ENCODE measurements at places on chromosomes 13 and 19. TPM values are rescaled to one million over a fixed set of nuclear protein-coding genes. Genes with fewer than 3 reads are reported as not detected.

Gene FCAR
- total RNA-seq: not detected

DNA sequence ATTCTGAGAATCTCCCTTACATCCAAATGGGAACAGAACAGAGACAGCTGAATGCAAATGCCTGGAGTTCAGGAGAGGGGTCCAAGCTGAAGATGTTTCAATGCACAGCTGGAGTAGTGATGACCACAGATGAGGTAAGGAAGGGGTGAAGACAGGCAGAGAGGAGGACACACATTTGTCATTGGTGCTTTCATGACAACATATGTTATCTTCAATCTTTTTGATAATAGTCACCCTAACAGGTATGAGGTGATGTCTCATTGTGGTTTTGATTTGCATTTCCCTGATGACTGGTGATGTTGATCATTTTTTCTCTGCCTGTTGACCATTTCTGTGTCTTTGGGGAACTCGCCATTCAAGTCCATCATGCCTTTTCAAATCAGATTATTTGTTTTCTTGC, 19.2 kb downstream of the SIGLEC7 start:
- peak; percentile 74 for ATAC-seq

DNA sequence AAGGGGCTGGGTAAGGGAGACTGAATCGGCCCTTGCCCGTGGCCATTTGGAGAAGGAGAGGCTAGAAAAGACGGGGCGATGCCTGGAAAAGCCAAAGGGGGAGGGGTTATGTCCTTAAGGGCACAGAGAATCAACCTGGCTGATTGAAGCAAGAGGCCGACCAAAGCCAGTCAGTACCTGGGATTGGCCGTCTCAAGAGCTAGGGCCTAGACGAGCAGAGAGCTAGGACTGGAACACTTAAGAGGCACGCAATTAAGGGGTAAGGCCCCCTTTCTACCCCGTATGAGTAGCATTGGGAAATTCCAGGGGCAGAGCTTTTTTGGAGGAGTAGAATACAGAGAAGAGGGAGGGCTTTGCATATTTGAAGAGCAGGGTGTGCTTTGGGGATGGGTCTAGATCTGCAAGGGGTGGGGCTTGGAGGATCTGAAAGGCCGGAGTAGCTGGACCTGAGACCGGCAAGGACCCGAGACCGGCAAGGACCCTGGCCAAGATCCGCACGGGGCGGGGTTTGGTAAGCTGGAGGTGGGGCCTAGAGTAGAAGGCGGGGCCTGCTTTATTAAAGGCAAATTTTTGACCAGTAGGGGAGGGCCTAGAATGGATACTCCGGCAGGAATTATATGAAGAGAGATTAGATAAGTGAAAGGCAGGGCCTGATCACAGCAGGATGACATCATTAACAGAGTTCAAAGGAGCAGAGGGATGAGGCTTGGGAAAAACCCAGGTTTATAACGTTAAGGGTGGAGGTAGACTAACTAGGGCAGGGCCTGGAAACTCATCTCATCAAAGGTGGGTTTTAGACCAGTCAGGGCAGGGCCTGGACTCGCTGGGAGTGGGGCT, 10.7 kb upstream of the CACNG6 start:
- ATAC-seq: no peak

- ATAC-seq: no peak
These were observed 1165.8 kb downstream of the OLFM4 start for GRCh38 chr13:54194233-54195024.

GRCh38 chr13:37118016-37118415, 12.6 kb upstream of the CSNK1A1L start:
- no peak for ATAC-seq

GRCh38 chr13:97497400-97497799, 63.4 kb downstream of the RAP2A start:
- ATAC-seq: no peak

DNA sequence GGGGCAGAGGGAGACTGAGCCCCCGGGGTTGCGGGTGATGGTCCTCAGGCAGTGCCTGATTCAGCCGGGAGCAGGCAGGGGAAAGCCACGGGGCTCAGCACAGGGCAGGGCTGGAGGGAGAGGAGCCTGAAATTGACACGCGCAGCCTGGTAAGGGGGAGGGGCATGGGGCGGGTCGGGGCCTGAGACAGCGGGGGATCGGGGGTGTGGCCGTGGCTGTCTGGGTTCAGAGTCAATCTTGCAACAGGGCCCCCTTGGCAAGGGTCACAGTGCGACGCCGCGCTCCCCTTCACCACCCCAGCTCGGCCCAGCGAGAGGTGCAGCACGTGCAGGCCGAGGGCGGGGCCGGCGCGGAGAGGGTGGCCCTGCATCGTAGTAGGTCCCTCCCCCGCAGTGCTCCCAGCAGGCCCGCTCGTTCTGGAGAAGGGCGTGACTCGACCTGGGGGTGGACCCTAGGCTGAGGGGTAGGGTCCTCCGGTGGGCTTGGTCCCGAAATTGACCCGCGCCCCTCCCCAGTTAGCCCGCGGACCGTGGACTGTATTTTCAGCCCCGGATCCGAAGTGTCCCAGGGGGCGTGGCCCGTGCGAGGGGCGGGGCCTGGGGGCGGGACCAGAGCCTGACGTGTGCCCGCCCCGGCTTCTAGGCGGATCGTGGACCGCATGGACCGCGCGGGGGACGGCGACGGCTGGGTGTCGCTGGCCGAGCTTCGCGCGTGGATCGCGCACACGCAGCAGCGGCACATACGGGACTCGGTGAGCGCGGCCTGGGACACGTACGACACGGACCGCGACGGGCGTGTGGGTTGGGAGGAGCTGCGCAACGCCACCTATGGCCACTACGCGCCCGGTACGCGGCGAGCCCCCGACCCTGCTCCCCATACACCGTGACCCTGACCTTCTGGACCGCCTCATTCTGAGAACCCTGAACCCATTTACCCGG, 6.0 kb downstream of the RCN3 start:
- ATAC-seq: peak; percentile 85

DNA sequence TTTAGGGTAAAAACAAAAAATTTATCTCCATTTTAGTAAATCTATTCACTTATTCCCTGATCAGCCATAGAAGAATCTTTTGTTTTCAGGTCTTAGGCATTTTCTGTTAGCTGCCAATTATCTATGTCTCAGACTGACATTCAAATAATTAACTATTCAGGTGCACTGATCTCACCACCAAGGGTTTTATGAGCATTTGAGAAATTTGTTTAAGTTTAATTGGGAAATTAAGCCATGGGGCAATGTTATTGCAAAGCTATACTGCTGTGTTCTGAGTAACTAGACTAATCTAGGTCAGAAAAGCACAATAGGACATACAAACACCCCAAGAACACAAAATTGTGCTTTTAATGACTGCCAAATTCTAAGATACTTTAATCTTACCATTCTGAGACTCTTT, 210.7 kb upstream of the EDNRB start:
- no peak for ATAC-seq

- ATAC-seq: no peak
These were observed 24.6 kb upstream of the SEMA6B start for GRCh38 chr19:4583961-4584669.

DNA sequence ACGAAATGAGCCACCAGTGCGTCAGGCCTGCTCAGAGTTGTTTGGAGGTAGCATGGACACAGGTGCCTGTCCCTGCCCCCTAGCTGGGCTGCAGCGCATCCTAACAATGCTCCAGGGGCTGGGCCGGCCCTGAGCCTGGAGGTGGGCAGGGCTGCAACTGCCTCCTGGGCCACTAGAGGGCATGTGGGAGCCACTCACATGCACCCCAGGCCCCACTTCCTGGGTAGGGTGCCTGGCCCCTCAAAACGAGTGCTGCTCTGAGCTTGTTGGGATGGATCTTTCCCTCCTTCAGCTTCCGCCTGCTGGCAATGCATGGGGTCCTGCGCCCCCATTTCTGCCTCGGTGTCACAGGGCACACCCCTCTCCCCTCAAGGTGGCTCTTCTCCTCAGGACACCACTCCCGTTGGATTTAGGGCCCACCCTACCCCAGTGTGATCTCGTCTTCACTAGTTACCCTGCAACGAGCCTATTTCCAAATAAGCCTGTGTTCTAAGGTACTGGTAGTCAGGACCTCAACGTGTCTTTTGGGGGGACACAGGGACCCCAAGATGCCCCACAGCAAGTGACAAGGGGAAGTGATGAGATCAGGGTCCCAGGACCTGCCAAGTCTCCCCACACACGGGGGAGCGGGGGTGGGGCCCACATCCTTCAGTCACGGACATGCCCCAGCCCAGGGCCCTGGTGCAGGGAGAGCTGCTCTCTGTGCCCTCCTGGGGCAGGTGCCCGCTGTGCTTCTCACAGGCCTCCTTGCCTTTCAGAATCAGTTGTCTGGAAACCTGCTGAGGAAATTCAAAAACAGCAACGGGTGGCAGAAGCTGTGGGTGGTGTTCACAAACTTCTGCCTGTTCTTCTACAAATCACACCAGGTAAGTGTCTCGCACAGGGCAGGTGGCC, 131.3 kb downstream of the STK24 start:
- peak; percentile 79 for ATAC-seq

GRCh38 chr13:90027409-90027808, 1320.1 kb upstream of the MIR17HG start:
- ATAC-seq: no peak

- ATAC-seq: no peak
These were observed 362.4 kb downstream of the DIAPH3 start for GRCh38 chr13:59801107-59801880.

GRCh38 chr13:43816401-43816889, 29.7 kb upstream of the ENOX1 start:
- no peak for ATAC-seq

GRCh38 chr19:29858000-29858596, 46.3 kb downstream of the CCNE1 start:
- ATAC-seq: peak; percentile 70

DNA sequence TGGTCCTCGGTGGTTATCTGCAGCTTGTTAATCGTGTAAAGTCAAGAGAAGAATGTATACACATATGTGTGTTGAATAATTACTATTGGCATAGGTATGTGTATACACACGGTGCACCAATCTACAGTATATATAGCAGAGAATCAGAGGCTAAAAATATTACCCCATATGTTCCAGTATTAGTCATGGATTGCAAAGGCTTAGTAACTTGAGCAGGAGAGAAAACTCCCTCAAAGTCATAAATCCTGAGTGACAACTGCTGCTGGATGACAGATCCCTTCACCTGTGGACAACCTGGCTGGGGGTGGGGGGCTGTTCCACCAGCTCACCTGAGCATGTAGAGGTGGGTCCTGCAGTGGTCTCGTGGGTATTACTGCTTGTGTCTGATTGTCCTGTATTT, 185.0 kb downstream of the ZNF536 start:
- no peak for ATAC-seq

DNA sequence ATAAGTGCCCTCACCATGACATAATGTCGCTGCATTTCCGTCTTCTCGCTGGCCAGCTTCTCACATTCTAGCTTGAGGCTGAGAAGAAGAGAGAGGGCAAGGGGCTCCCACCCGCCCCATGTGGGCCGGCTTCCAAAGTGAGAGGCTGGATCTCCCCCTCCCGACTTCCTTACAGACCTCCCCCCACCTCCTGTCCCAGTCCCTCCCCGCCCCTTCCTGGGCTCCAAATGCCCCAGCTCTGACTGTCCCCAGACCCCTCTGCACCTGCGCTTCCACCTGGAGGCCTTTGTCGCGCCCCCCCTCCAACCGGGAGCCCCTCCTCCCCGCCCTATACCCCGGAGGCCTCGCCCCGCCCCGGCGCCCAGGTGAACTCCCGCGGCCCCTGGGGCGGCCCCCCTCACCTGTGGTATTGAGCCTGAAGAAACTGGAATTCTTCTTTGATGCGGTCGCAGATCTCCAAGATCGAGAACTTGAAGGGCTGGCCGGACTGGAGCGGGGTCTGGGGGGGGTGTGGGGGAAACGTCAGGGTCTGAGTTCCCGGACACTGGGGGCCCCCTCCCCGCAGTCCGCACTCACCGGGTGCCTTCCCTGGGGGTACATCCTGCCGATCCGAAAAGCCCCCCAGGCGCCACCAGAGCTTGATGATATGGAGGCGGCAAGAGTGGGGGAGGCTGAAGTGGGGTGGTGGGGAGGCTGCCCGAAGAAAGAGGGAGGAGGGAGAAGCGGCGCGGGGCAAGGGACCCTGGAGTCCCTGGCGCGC, 595 bp downstream of the TLE2 start:
- ATAC-seq: no peak

DNA sequence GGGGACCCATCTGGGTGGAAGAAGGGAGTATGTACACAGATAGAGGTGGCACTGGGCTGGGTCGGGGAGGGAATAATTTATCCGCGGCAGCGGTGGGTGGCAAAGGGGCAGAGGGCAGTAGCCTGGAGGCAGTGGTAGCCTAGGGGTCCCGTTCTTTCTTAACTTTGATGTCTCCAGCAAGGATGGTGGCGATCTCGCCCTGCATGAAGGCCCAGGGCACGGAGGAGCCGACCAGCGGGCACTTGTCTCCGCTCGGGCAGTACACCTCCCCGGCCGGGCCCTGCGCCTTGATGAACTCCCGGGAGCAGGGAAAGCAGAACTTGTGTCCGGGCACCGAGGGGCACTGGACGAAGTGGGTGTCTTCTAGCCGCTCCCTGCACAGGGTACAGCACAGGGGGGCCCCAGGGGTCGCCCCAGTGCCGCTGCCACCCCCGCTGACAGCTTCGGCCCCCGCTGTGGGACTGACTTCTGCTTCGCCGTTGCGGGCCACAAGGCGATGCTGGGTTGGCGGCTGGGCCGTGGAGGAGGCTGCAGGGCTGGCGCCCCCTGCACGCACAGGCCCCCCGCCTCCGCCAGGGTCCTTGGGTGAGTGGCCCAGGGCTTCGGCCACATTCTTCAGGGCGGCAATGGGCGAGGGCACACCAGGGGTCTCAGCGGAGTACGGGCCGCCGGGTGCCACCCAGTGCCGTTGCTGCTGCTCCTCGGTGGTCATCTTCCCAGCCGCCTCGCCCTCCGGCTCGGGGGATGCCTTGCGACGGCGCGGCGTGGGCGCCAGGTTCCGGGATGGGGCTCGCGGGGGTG, 1.9 kb downstream of the IRF2BP1 start:
- no peak for ATAC-seq

DNA sequence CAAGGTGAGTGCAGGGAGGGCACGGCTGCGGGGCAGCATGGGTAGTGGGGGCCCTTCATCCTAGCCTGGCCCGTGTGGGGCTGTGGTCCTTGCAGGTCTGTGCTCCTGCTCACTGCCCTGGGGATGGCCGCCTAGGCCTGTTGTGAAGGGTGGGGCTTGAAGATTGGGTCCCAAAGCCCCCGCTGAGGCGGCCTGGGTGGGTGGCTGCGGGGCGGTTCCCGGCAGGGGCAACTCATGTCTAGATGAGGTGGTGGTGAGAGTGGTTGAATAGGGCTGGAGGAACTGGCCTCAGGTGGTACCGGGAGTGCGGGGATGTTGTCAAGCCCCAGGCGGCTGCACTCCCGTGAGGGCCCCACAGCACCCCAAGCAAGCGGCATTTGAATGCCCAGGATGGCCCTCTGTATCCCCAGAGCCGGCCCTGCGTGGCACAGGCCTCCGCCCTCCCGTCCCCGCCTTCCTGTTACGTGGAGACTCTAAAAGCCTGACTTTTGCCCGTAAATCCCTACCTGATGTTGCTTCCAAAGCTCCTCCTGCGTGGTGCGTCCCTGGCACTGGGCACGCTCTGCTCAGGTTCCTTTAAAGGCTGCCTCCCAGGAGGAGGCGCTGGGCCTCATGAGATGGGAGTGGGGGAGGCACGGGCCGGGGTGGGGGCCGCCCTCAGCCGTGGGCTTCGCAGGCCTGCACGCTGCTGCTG, 15.0 kb downstream of the SPPL2B start:
- no peak for ATAC-seq

GRCh38 chr13:28485551-28485950, 9.4 kb downstream of the FLT1 start:
- ATAC-seq: no peak

GRCh38 chr13:105788530-105788929, 746.9 kb downstream of the EFNB2 start:
- ATAC-seq: no peak
